ENCODE measurements at places on chromosomes 6 and 20. TPM values are rescaled to one million over a fixed set of nuclear protein-coding genes. Genes with fewer than 3 reads are reported as not detected.

TASP1 gene
- polyA plus RNA-seq, result 6.4 TPM

WFDC6 gene
- polyA plus RNA-seq, result not detected

HCK gene
- polyA plus RNA-seq, result not detected

DDRGK1 gene
- 54.4 TPM for polyA plus RNA-seq

LRRN4 gene
- polyA plus RNA-seq, result not detected

ADAT2 gene
- polyA plus RNA-seq, result 62.5 TPM

GRM1 gene
- not detected for polyA plus RNA-seq

DEFB124 gene
- polyA plus RNA-seq, result not detected

SMPDL3A gene
- 1.1 TPM for polyA plus RNA-seq

TNFRSF6B gene
- 3.2 TPM for polyA plus RNA-seq

EPPIN gene
- polyA plus RNA-seq, result not detected

OTOR gene
- not detected for polyA plus RNA-seq

LHFPL5 gene
- not detected for polyA plus RNA-seq

RAET1L gene
- polyA plus RNA-seq, result not detected

FAM83B gene
- polyA plus RNA-seq, result not detected

MAP7 gene
- polyA plus RNA-seq, result 4.4 TPM

KCNS1 gene
- polyA plus RNA-seq, result not detected

ZBTB46 gene
- polyA plus RNA-seq, result 2.0 TPM

MACROD2 gene
- not detected for polyA plus RNA-seq

OOEP gene
- polyA plus RNA-seq, result not detected

FOXA2 gene
- polyA plus RNA-seq, result 0.54 TPM

E2F1 gene
- polyA plus RNA-seq, result 28.9 TPM

CFAP61 gene
- polyA plus RNA-seq, result not detected

KIF25 gene
- not detected for polyA plus RNA-seq

DOK5 gene
- not detected for polyA plus RNA-seq

GLP1R gene
- polyA plus RNA-seq, result not detected

CYP39A1 gene
- polyA plus RNA-seq, result not detected

BANF2 gene
- not detected for polyA plus RNA-seq

IL17A gene
- polyA plus RNA-seq, result not detected

SEMG1 gene
- polyA plus RNA-seq, result not detected

EPB41L1 gene
- polyA plus RNA-seq, result 0.90 TPM

SLC52A3 gene
- 0.20 TPM for polyA plus RNA-seq

OR2H2 gene
- not detected for polyA plus RNA-seq

SAMD5 gene
- 0.20 TPM for polyA plus RNA-seq

SLC16A10 gene
- 0.24 TPM for polyA plus RNA-seq

CD93 gene
- polyA plus RNA-seq, result 0.08 TPM

PKIB gene
- polyA plus RNA-seq, result 26.3 TPM

NCOA5 gene
- polyA plus RNA-seq, result 17.8 TPM

SIM1 gene
- not detected for polyA plus RNA-seq

SLA2 gene
- not detected for polyA plus RNA-seq

HLA-DRB5 gene
- not detected for polyA plus RNA-seq

ZNF165 gene
- 1.2 TPM for polyA plus RNA-seq

UBE3D gene
- polyA plus RNA-seq, result 12.4 TPM

RTN4IP1 gene
- polyA plus RNA-seq, result 16.7 TPM

ADNP gene
- 26.0 TPM for polyA plus RNA-seq

PLA2G7 gene
- polyA plus RNA-seq, result not detected

RNF39 gene
- not detected for polyA plus RNA-seq

DPPA5 gene
- not detected for polyA plus RNA-seq

THBD gene
- 0.33 TPM for polyA plus RNA-seq

TFAP2B gene
- polyA plus RNA-seq, result not detected

OR2B6 gene
- 15.2 TPM for polyA plus RNA-seq

COL12A1 gene
- not detected for polyA plus RNA-seq

KIZ gene
- polyA plus RNA-seq, result 11.8 TPM

RSPO4 gene
- polyA plus RNA-seq, result 0.34 TPM

RAD21L1 gene
- 0.24 TPM for polyA plus RNA-seq

LY6G6C gene
- polyA plus RNA-seq, result not detected
